ENCODE measurements at places on chromosomes 1 and 21. TPM values are rescaled to one million over a fixed set of nuclear protein-coding genes. Genes with fewer than 3 reads are reported as not detected.

RAB4A gene
- polyA plus RNA-seq: 49.4 TPM

- no peak for DNase-seq
Observed at GRCh38 chr1:110471131-110471530, 20.2 kb downstream of the PROK1 start.

S100A6 gene
- 77.5 TPM for polyA plus RNA-seq

INSRR gene
- polyA plus RNA-seq: not detected

DNA sequence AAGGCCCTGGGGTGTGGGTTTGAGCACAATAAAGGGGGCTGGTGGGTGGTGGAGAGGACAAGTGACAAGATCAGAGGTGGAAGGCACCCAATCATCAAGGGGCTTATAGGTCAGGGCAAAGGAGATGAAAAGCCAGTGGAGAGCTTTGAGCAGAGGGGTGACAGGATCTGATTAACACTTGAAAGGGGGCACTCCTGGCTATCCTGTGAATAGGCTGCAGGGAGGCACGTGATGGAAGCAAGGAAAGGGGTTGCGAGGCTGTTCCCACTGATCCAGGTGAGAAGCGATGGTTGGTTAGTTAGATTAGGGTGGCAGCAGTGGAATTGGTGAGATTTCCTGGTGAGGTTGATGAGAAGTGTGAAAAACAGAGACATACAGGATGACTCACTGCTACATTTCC is 80.6 kb downstream of the WLS start:
- DNase-seq: no peak

DNA sequence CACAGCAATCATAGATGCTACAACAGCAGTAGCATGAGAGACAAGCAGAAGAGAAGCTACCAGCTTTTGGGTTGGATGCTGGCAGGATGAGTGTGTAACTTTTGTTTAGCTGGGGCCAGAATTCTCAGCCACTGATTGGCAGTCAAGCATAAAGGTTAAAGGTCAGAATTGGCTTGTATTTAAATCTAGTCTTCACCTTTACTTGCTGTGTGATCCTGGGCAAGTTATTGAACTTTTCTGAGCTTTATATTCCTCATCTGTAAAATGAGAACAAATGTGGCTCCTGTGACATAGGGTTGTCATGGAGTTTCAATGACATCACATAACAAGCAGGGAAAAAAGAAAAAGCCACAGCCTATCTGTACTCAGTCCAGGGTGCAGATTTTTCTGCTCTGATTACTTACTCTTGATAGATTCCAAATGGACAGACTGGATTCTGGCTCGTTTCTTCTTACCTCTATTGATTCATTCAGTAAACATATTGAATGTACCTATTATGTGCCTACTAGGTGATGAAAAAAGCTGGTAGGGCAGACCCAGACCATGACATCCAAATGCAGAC is 2.8 kb upstream of the AZIN2 start:
- DNase-seq: no peak

RNU1-2 gene
- polyA plus RNA-seq: not detected

GCSAML gene
- not detected for polyA plus RNA-seq

GRCh38 chr1:54815086-54815876 is 14.2 kb upstream of the TTC22 start:
- DNase-seq: no peak

LCE6A gene
- polyA plus RNA-seq: not detected

DNA sequence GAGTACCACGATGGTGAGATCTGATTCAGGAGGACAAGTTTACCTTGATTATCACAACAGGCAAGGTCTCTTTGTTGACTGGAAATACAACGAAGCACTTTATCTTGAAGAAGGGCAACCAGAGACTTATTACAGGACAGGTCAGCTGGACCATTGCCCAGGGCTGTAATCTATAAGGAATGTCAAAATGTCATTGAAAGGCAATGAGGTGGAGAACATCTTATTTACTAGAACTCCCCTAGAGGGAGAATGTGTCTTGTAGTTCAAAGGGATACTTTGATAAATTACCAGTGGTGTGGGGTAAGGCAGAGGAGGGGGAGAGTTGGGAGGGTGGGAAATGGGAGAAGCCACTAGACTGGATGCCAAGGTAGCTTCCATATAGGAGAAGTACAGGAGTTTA is 212.3 kb downstream of the NCAM2 start:
- DNase-seq: no peak

- DNase-seq: no peak
Observed at GRCh38 chr1:6463120-6463412, 2.9 kb downstream of the TNFRSF25 start.

DNA sequence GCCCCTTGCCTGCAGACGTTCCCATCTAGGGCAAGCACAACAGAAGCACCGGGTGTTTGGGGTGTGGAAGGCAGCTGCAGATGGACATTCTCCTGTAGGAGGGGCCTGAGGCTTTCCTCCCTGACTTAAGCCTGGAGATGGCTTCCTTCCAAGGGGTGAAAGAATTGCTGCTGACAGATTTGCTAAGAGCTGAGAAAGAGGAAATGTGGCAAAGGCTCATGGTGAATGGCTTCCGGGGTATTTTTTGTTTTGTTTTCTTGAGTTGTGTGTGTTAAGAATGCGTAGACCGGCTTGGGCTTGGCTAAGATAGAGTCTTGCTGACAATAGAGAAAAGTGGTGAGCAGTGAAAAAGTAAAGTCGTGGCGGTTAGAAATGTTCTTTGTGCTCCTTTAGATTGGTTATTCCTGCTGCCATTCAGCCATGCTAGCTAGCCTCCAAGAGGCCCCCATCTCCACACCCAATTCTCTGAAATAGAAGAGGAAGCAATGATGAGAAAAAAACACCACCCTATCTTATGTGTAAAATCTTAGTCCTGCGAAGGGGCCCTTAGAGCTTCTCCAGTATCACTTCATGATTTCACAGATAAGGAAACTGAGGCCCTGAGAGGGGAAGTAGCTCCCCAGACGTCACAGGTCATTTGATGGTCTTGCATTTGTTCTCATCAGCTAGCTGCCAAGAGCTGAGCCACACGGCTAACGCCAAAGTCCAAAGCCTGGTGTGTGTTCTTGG is 36.9 kb downstream of the EIF2D start:
- DNase-seq: peak; percentile 22

DNA sequence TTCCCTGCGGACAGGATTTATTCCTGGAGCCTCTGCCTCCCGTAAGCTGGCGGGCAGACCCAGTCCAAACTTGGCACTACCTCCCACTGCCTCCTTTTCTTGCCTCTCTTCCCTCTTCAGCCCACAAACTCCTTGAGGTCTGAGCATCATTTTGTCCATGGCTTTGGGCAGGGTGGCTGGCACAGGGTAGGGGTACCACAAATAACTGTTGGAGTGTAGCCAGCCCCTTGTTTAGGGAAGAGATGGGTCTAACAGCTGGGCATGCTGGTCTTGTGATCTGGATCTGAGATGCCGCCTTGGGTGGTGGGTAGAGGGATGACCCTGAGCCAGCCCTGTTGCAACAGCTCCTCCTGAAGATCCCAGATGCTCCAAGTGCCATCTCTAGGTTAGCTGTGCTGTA is 71.4 kb upstream of the CLDN14 start:
- DNase-seq: no peak

GRCh38 chr1:53288002-53288789 is 39.7 kb downstream of the LRP8 start:
- DNase-seq: no peak

- no peak for DNase-seq
Observed at GRCh38 chr1:66343569-66344325, 190.2 kb upstream of the SGIP1 start.

DNA sequence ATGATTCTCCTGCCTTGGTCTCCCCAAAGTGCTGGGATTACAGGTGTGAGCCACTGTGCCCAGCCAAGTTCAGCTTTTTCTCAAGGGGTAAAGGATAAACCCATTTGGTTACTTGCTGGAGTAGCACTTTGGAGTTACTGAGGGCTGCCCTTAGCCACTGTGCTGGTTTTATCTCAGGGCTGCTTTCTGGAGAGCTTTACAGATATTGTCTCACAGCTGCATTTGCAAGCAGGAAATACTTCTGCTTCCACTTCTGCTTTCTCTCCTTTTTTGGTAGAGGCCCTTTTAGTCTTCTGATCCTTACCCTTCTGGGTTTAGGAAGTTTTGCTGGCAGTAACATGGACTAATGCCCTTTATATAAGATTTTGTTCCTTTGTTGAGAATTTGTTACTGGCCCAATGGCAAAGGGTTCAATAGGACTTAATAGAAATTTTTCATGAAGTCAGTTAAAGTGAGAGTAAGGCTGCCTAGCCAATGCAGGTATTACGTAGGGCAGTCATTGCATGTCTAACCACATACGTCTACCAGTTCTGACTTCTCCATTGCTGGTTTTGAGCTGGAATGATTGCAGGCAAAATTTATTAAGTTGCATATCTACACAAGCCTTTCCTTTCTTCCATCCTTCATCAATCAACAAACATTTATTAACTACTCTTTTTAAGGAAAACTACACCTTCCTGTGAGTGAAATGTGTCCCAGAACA is 24.4 kb downstream of the CAP1 start:
- DNase-seq: no peak

SPATC1L gene
- 69.6 TPM for polyA plus RNA-seq

GRCh38 chr1:15368888-15369287 is 40.8 kb upstream of the EFHD2 start:
- DNase-seq: no peak

GRCh38 chr1:79959635-79960034 is 953.1 kb upstream of the ADGRL4 start:
- no peak for DNase-seq

DNA sequence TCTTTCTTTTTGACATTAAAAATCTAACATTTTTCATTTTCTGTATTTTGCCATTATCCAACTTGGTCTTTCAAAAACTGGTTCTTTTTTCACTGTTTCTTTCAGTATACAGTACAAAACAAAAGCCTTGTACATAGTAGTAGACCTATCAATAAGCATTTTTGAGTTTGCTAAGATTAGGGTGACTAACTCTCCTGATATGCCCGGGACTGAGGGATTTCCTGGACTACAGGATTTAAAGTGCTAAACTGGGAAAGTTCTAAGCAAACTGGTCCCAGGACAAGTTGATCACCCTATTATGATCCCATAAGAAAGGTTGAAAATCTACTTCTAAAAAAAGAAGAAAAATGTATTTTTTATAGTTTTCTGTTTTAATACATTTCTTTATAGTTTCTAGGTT is 120.9 kb downstream of the USP25 start:
- no peak for DNase-seq

GRCh38 chr1:161013488-161014230 is 7.3 kb downstream of the F11R start:
- peak; percentile 93 for DNase-seq

- no peak for DNase-seq
Observed at GRCh38 chr1:227314014-227314848, 4.1 kb downstream of the CDC42BPA start.

- DNase-seq: no peak
Observed at GRCh38 chr1:244712669-244713068, 59.7 kb downstream of the DESI2 start.

CD1D gene
- polyA plus RNA-seq: 1.5 TPM

- no peak for DNase-seq
Observed at GRCh38 chr21:28633839-28634555, 358.7 kb downstream of the LTN1 start.

GIPC2 gene
- 1.2 TPM for polyA plus RNA-seq

DNA sequence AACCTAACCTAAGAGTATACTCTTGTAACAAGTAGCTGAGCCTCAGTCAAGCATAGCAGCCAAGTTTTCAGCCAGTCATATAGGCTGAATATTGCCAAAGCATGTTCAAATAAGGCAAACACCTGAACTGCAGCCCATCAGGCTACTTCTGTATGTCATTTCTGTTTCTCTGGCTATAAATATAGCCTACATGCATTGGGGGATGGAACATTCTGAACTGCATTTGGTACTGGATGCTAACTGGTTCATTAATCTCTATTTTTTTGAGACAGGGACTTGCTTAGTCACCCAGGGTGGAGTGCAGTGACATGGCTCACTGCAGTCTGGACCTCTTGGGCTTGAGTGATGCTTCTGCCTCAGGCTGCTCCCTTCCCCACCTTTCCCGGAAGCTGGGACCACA is 37.3 kb downstream of the MAST2 start:
- DNase-seq: no peak

AGBL4 gene
- polyA plus RNA-seq: 0.61 TPM

GRCh38 chr21:39737376-39738000 is 7.5 kb upstream of the IGSF5 start:
- DNase-seq: no peak

- peak; percentile 21 for DNase-seq
Observed at GRCh38 chr1:239511875-239512274, 125.5 kb downstream of the CHRM3 start.

GRCh38 chr1:111739925-111740765 is 950 bp upstream of the INKA2 start:
- DNase-seq: peak; percentile 97

Data from GM23338 (cell line).